Sigmoid colon (tissue), 7 donors: ENCODE measurements at places on chromosomes 6 and 20. TPM values are rescaled to one million over a fixed set of nuclear protein-coding genes. Genes with fewer than 3 reads are reported as not detected.

The WFDC5 gene
- polyA plus RNA-seq: not detected

The PDE7B gene
- polyA plus RNA-seq: 1.4 TPM

The VGLL2 gene
- not detected for polyA plus RNA-seq

The PSORS1C1 gene
- polyA plus RNA-seq: 33.3 TPM

The MUCL3 gene
- under 0.01 TPM for polyA plus RNA-seq

The HRH3 gene
- not detected for polyA plus RNA-seq

The PEDS1 gene
- polyA plus RNA-seq: 14.3 TPM

The BPIFA1 gene
- polyA plus RNA-seq: not detected
